Stimulated activated CD4-positive, alpha-beta T cell treated with anti-CD3 and anti-CD28 coated beads, TNF-alpha, amount 100 ng/mL, for 4 hours (primary cell): ENCODE measurements at places on chromosomes 2 and 18.

DNA sequence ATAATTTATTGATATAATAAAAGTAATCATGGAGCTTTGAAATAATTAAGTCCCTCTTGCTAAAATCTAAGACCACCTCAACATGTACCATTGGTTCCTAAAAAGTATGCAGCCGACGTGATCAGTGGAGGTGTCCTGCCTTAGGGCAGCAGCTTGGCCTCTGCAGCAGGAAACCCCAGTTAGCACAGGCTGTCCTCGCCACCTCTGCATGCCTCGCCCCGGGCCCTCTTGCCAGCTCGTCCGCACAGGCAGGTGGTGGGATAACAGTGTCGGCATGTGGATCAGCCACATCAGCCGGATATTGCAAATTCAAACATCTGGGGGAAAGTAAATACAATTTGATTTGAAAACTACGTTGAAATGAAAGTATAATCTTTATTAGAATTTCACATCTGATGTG, 22.9 kb downstream of the COA5 start:
- no peak for DNase-seq

DNA sequence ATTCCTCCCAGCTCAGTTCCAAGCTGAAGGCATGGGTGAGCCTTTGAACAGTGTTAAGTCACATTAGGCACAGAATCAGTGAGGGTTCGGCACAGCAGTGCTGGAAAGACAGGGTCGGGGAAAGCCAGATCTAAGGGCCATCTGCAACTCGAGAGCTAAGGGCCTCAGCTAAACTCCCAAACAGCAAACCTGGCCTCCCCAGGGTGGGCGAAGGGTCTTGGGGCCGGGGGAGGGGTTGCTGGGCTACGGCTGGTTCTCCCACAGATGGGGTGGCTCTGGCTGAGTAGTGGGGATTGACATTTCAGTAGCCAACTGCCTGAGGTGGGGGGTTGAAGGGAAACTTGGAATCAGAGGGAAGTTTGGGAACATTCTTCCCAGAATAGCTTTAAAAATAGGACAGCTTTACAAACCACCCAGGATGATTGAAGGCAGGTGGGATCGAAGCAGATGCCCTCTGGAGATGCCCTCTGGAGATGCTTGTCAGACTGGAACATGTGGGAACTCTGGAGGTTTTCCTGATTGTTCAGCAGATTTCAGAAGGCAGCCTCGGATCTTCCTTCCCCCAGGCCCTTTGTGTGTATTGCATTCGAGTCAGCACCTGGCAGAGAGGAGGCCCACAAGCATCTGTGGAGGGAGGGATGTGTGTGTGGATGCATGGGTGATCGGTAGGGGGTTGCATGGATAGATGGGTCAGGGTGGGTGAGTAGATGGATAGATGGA, 156.4 kb downstream of the SMAD7 start:
- DNase-seq: no peak

DNA sequence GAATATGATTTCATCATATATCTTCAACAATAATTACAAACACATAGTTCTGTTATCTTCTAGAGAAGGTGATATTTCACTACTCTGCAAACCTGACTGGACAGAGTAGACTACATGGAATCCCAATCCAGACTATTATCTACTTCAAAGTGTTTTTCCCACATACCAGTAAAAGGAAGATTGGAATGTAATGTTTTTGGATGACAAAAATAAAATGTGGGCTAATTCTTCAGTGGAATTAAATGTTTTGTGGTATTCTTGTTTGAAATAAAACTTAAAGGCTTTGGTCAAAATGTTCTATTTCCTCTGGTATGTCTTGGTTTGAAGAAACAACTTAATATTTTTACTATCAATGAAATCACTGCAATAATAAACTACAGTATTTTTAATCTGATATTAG, 22.1 kb downstream of the COL5A2 start:
- DNase-seq: no peak

GRCh38 chr2:1605102-1606045, 138.9 kb downstream of the PXDN start:
- DNase-seq: no peak

DNA sequence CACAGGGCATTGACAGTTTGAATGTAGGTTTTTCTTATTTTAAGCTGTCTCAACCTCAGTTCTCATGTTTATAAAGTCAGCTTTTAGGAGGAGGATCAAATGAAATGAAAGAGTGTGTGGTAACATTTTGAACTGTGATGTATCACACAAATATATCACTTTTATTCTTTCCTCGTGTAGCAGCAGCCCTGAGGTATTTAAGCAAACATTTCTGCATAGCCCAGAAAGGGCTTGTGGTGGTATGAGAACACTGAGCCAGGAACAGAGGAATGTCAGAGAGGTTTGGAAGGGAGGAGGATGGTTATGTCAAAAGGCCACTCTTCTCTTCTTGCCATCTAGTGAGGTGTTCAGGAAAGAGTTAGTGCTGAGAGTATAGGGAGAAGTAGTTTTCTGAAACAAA, 150.2 kb downstream of the PARD3B start:
- no peak for DNase-seq

DNA sequence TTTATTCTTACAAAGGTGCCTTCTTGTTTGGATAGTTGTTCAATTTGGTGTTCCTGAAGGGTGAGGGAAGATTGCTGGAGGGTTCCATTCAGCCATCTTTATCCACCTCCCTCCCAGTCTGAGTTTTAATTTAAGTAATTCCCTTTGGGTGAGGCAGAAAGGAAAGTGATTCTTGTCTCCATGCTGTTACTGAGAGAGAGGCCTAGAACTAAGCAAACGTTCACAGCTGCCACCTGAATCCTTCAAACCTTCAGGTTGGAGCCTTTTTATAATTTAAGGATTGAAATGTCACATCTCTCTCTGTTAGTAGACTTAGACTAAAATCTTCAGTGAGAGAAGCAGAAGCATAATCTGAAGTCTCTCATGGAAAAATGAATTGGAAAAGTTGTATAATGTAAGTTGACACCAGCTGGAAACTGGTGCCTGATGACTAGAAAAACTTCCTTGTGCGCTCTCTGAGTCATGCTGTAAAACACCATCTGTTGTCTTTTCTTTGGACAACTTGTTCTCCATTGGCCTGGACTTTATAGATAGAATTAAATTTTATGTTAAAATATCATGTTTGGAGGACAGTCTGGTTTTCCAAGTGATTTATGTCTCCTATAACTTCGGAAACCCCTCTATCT, 14.6 kb downstream of the STRADB start:
- no peak for DNase-seq

- DNase-seq: no peak
These were observed 30.3 kb downstream of the STEAP3 start for GRCh38 chr2:119253760-119254600.

DNA sequence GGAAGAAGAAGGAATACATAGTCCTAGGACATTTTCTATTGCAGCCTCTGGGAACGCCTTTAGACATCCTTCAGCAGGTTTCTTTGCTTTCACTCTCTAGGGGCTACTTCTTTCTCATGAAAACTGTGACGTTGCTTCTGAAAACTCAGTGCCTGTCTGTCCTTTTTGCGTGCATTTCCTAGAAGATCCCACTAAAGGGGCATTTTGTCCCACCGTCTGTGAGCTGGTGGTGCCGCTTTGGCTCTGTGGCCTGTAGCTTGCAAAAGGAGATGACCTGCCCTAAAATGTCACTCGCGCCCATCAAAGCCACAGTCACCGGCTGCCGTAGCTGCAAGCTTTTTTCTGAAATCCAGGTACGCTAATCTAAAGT, 579 bp downstream of the STAT4 start:
- DNase-seq: no peak

DNA sequence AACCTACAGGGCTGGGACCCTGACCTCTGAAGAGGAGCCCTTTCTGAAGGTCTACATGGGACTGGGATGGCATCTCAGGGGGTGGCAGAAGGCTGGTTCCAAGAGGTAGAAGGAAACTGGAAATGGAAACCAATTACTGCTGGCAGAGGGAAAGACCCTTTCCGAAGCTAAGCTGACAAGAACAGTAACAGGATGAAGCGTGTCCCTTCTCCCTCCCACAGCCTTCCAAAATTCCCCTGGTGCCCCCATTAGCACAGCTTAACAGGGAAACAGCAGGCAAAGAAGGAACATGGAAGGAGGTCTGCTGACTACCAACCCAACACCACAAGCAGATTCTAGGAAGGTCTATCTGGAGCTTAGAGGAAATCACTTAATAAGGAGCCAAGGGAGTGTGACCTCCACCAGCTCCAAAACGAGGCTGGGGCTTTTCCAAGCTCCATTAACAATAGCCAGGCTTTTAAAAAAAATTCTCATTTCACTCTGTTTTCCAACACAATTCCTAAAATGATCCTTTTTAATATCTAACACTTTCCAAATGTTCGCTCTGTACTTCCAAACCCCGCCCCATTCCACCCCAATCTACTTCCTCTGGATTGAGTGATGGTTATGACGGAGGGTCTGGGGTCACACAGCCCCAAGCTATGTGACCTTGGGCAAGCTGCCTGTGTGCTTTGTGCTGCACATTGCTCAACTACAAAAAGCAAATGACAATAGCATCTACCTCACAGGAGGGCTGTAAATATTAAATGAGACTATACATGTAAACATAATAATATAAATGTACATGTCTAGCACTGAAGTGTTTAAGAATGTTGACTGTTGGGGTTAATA, 55.2 kb downstream of the STK39 start:
- DNase-seq: no peak

DNA sequence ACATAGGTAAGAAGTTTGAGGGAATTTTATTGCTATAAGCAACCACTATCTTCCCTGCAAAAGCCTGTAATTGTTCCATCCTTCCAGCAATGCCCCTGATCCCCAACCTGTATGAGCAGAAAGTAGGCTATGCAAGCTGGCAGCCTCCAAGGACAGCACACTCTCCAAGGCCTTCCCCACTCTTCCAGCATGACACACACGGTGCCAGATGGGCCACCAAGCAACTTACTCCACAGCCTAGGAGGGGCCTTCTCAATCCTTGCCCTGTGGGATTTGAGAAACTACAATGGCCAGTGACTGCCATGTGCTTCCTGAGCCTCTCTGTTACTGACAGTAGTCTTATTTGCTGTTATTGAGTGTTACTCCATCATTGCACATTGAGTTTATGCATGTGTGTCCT, 137.5 kb downstream of the ACTR3 start:
- no peak for DNase-seq

- no peak for DNase-seq
These were observed 585.1 kb downstream of the ZEB2 start for GRCh38 chr2:143934626-143935481.

GRCh38 chr2:53880756-53881155, 21.0 kb upstream of the GPR75 start:
- no peak for DNase-seq

DNA sequence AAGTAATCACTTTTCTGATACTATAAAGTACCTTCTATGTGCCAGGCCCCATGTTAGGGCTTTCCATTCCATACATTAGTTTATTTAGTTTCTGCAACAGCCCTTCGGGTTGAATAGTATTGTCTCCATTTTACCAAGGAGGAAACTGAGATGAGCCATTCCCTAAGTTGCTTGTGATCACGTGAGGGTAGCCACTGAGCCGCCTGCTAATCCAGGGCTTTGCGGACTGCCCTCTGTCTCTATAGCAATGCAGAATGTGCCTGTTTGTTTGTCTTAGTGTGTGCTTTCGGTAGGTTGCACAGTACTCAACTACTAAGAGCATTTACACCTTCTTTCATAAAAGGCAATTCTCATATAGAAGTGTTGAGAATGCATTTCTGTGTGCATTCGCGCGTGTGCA, 5.0 kb downstream of the EMILIN2 start:
- no peak for DNase-seq

- no peak for DNase-seq
These were observed 12.5 kb downstream of the ZC3H8 start for GRCh38 chr2:112242384-112242783.

GRCh38 chr2:62569907-62570841, 64.2 kb upstream of the TMEM17 start:
- no peak for DNase-seq

DNA sequence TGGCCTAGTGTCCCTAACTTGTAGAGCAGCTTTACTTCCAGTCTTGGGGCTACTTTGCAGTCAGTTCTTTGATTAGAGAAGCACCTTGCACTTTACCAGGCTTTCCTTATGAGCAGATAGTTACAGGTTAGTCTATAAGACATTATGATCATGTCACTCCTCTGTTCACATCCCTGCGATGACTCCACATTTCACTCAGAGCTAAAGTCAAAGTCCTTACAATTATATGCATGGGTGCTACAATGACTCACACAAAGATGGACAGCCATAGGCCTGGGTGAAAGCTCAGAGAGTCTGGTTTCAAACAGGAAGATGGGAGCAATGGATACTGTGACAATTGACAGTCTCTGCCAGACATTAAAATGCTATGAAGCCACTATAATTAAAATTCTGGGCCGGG, 27.1 kb upstream of the SSB start:
- DNase-seq: no peak

DNA sequence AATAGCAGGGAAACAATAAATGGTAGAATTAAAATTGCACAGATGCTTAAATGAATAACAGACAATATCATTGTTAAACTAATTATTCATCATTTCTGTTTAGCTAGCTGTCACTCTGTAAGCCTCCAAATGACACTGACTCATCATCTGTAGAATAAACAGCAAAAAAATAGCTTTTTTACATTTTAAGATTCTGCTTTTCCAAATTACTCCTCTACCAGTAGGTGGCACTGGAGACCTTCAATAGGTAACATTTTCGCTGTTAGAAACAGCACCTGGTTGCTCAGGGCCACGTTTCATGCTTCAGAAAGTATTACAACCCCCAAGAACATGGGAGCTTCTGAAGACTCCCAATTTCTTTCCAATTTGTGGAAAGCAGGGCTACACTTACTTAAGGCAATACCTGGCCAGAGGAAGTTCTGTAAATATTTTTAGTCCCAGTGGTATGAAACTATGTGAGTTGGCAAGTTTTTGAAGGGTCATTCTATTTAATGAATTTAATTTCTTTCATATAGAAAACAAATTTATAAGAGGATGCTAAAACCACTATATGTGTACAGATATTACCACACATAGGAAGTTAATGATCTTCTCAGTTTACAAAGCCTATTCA, 45.4 kb downstream of the TTN start:
- no peak for DNase-seq

- DNase-seq: no peak
These were observed 44.1 kb downstream of the MREG start for GRCh38 chr2:215969131-215969841.

DNA sequence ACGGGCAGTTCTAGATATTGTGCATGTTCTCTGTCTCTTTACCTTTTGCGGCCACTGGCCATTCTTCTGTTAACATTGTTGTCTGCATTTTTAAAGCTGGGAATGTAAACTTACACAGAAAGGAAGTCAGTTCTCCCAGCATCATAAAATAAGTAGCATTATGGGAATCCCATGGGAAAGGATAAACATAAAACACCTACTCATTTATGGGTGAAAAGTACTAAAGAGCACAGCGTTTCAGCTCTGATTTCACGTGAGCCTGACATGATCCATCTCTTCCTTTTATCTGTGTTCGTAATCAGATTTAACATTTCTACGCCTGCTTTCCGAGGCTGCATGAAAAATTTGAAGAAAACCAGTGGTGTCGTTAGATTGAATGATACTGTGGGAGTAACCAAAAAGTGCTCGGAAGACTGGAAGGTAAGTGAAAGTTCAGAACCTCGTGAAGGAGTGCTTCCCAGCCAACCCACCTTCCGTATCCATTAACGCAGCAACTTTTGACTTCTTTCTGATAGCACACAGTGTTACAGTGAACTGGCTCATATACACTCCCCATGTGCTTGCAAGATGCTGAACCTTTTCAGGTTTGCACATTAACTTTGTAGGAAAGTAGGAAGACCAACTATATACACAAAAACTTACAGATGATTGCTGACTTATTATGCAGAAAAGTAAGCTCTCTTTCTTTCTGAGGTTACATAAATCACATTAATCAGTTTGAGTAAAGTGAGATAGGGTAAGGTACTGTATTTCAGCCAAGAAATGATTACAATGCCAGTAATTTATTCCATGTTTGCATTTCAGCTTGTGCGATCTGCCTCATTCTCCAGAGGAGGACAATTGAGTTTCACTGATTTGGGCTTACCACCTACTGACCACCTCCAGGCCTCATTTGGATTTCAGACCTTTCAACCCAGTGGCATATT, 86.5 kb upstream of the TTC39C start:
- no peak for DNase-seq
